ENCODE measurements at places on chromosomes 2 and 18. TPM values are rescaled to one million over a fixed set of nuclear protein-coding genes. Genes with fewer than 3 reads are reported as not detected.

DNA sequence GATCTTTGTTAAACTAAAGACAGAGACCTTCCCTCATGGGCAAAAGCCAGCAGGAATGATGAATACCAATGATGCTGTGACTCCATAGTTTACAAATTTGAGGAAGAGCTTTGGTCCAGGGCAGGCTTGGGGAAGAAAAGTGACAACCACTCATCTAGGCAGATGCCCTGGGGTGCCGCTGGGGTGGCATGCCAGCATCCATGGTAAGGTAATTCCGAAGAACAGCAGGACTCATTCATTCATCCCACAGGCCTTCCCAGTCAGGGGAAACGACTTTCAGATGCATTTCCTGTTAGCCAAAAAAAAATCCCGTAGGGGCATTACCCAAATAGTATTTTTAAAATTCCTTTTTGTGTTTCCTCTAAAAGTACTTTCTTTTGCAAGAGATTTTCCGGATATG lies 180.7 kb upstream of the SERPINE2 start:
- DNase-seq = no peak

- no peak for DNase-seq
Measured at GRCh38 chr2:80591233-80591632, 286.7 kb upstream of the LRRTM1 start.

DNA sequence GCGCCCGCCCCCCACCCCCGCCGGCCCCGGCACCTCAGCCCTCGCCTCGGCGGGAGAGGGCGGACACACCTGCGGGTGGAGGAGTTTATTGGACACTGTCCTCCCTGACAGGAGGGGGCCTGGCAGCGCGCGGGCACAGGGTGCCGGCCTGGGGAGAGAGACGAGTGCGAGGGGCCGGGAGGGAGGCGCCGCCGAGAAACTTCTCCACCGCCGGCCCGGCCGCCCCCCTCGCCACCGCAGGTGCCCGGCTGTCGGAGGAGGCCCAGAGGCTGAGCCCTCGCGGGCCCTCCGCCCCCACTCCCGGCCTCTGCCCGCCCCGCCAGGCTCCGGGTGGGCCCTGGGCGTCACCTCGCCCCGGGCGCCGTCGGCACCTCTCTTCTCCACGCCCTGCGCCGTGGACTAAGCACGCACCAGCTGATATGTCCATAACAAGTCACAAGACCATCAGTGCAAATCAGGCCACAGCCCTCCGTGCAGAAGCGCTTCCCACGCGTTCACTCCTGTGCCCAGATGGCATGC lies 311.3 kb downstream of the CELF4 start:
- no peak for DNase-seq

GRCh38 chr2:202034249-202035088 lies 814 bp downstream of the FZD7 start:
- DNase-seq = no peak

GRCh38 chr2:219026946-219027345 lies 14.4 kb downstream of the CFAP65 start:
- DNase-seq = no peak

PROKR1 gene
- total RNA-seq = not detected

CDK15 gene
- total RNA-seq = 1.6 TPM

DNA sequence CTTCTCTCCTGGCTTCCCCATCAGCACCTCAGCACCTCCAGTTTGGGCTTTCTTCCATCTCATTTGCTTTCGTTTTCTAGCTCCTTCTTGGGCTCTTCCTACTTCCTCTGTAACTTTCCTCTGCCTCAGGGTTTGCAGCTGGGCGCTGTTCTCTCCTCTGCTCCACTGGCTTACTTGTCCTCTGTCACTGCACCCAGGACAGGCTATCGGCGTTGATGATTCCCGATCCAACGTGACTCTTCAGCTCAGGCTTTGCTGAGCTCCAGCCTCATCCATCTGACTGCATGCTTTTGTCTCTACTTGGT lies 362.4 kb downstream of the CYRIA start:
- no peak for DNase-seq

NAT8 gene
- not detected for total RNA-seq

RAPGEF4 gene
- total RNA-seq = 5.1 TPM

DNA sequence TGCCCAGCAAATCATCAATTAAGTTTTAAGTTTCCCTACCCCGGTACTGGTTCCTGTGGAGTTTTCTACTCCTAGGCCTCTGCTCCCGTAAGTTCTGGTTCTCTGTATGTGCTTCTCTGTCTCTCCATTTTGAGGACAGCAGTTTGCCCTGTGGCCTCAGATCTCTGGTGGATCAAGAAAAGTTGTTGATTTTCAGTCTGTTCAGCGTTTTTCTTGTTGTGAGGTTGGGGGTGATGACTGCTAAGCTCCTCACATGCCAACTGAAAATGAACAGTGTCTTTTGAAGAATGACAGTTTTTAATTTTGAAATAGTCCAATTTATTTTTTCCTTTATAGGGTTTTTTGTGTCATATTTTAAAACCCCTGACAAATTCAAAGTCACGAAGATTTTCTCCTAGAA lies 31.7 kb downstream of the PROC start:
- DNase-seq = no peak

DNA sequence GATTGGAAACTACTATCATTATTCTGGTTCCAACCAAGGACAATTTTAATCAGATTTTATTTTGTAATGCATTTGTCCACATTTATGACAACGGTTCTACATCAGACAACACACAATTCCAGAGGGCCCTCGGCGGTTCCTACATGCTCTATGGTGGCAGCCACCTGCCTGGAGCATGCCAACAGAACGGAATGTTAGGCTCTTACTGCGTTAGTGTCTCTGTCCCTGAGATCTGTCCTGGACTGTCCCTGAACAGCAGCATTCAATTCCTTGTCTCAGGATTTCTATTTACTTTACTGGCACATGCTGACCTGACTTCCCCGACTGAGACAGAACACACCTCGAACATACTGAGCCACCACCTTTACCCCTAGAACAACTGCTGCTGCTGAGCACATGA lies 117.7 kb downstream of the CCBE1 start:
- no peak for DNase-seq

DNA sequence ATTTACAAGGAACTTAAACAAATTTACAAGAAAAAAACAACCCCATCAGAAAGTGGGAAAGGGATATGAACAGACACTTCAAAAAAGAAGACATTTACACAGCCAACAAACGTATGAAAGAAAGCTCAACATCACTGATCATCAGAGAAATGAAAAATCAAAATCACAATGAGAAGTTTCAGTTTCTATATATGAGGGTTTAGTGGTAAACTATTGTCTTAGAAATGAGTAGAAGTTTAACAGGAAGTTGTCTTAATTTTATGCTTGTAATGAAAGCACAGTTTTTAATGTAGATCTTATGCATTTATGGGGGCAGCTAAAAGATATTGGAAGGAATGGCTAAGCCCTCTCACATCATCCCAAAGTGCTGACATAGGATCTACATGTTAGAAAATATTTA lies 325.4 kb downstream of the ERBB4 start:
- DNase-seq = no peak

DNA sequence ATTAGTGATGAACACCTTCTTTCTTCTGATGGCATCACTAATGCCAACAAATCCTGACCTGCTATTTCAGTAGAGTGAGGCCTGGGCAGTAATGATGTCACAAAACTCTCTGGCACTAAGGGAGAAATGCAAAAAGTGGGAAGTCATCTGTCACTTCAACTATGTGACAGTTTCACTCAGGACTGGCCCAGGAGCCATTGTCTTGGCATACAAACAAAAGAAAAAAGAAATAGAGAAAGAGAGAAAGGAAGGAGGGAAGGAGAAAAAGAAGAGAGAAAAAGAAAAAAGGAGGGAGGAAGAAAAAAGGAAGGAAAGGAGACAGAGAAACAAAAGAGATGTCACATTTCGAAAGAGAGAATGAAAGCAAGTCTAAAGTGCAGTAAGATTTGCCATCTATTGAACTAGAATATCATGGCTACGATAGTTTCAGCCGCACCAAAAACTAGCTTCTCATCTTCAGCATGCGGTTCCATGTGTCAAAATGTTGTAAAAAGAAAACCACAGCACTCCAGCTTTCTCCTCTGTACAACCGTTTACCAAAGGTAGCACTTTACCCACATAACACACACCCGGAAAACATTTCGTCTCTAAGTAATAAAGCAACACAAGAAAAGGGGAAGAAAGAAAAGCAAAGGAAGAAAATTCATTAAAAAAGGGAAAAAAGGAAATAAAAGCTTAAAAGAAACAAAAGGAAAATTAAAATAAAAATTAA lies 50.1 kb downstream of the CD226 start:
- DNase-seq = no peak

GRCh38 chr18:77970814-77971213 lies 721.2 kb downstream of the GALR1 start:
- no peak for DNase-seq

DNA sequence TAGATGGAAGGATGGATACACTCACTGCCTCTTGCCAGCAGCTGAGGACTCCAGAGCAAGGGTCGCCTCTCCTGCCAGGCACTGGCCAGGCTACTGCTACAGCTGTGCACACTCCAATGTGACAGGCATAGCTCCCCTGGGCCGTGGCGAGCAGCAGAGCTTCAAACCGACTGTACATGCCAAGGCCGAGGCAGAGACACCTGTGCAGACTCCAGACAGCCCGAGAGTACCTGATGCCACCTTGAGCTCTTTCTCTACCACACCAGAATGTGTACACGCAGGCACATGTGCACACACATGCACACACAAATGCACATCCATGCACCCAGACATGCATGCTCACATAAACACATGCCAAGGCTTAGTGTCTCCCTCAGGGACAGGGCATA lies 508.3 kb upstream of the MYT1L start:
- no peak for DNase-seq

CCDC102B gene
- total RNA-seq = 8.2 TPM

GRCh38 chr18:60339018-60339417 lies 33.6 kb downstream of the MC4R start:
- no peak for DNase-seq

GRCh38 chr2:85922199-85922598 lies 33.4 kb upstream of the ST3GAL5 start:
- DNase-seq = no peak

NFE2L2 gene
- 55.9 TPM for total RNA-seq

DNA sequence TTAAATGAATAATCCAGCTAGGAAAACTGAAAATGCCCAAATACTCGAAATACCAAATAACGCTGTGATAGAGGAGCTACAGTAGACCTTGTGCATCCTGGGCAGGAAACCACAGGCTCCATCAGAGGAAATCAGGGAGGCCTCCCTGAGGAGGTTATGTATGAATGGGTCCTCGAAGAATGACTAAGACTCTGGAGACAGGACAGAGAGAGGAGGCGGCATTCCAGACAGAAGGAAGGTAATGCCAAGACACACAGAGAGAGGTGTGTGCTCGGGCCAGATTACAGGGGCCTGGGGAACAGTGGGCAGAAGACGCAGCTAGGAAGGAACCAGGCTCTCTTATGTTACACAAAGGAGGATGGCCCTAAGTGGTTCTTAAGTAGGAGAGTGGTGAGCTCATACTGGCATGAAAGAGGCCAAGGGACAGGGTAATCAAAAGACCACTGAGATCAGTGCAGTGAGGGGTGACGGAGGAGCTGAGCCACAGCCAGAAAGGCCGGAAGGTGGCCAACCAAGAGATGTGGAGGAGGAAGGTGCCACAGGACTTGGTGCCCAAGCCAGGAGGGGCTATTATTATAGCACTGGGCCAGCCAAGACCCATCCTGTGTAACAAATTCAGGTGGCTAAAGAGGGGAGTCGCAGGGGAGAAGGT lies 9.9 kb downstream of the ST3GAL5 start:
- DNase-seq = no peak

GPR75 gene
- total RNA-seq = 2.9 TPM

DNA sequence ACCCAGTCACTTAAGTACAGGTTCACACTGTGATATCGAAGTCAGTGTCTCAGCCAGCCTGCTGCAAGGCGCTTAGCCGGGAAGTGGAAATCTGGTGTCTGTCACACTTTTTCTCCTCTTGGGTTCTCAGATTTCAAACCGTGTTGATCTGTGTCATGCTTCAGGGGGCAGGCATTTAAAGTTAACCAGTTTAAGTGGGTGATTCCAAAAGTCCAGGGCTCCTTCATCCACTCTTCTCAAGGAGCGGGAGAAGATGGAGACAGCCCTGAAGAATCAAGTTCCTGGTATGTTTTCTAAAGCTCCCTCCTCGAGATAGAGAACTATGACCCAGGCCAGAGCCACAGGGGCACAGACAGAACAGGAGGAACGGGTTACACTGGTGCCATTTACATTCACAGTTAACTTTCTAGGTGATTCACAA lies 331.7 kb downstream of the GBX2 start:
- no peak for DNase-seq

GRCh38 chr18:35179906-35180305 lies 60.9 kb upstream of the ZNF397 start:
- no peak for DNase-seq

- DNase-seq = no peak
Measured at GRCh38 chr2:70557171-70557838, 3.7 kb upstream of the TGFA start.

DNA sequence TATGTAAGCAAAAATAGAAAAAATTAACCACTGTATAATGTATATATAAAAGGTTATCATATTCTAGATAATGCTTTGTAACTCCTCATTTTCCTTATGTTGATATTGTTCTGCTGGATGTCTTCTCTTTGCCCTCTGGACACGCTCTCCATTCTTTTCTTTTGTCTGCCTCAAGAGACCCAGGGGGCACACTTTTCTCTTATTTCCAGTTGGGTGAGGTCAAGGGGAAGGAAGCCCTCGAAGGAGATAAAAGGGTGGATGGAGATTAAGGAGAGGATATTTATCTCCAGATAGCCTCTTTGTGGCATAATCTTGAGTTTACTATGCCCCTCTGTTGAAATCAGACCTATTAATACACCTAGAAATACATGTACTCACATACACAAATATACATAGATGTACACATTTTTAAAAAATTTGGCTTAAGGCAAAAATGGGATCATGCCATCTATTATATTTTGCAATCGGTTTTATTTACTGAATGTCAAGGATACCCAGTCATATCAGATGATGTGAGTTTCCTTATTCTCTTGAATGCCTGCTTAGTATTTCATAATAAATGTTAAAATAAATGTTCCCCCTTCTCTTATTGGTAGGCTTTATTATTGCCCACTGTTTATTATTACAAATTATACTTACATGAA lies 65.3 kb downstream of the LCLAT1 start:
- no peak for DNase-seq

CNRIP1 gene
- 50.6 TPM for total RNA-seq

GRCh38 chr2:43852196-43852730 lies 13.5 kb downstream of the ABCG8 start:
- no peak for DNase-seq

RBM44 gene
- 0.18 TPM for total RNA-seq

DNA sequence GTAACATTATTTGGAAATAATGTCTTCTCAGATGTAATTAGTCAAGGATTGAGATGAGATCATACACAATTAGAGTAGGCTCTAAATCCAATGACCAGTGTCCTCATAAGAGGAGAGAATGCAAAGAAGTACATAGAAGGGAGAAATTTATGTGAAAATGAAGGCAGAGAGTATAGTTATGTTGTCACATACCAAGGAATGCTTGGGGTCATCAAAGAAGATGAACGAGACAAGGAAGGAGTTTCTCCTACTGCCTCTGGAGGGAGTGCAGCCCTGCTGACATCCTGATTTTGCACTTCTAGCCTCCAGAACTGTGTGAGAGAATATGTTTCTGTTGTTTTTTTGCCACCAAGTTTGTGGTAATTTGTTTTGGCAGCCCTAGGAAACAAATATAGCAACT lies 100.1 kb downstream of the GALNT13 start:
- no peak for DNase-seq

All from glomerular endothelial cell (primary cell).